ENCODE measurements at places on chromosomes 2 and 18. TPM values are rescaled to one million over a fixed set of nuclear protein-coding genes. Genes with fewer than 3 reads are reported as not detected.
A peak's percentile ranks its signal among the peaks of the same experiment; 100 is the strongest.

- no peak for DNase-seq
- no peaks in the 10 kb centered on the region for H3K4me1 ChIP-seq
- H3K27me3 ChIP-seq = peaks cover 31% of the 10 kb centered on the region
- H3K4me3 ChIP-seq = no peak overlapping the region
- H3K27ac ChIP-seq = no peak overlapping the region
Measured at GRCh38 chr2:569681-570080, 107.5 kb downstream of the TMEM18 start.

- DNase-seq = no peak
- no peak overlapping the region for H3K4me3 ChIP-seq
- H3K27ac ChIP-seq = no peak overlapping the region
- H3K4me1 ChIP-seq = no peaks in the 10 kb centered on the region
- peaks cover 5% of the 10 kb centered on the region for H3K27me3 ChIP-seq
Measured at GRCh38 chr2:20080428-20080827, 29.0 kb upstream of the LAPTM4A start.

DNA sequence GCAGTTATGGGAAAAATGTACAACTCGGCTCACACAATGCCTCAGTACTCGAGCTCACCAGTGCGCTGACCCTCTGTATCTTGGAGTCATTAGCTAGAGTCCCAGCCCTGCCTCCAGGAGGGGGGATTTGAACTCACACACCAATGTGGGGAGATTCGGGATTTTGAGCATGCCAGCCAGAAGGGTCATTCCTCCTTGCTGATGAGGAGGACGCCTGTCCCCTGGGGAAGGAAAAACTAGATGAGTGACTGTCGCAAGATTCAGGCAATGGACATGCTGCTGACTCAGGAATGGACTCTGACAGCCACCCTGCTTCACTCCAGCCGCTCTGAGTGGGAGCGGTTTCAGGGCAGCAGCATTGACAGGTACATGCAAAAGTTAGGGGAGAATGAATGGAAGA lies 20.6 kb downstream of the FIGN start:
- H3K36me3 ChIP-seq = no peaks in the 10 kb centered on the region
- no peak overlapping the region for H3K27ac ChIP-seq
- DNase-seq = no peak
- no peaks in the 10 kb centered on the region for H3K4me1 ChIP-seq

The CROCC2 gene
- not detected for total RNA-seq

The UGT1A4 gene
- not detected for total RNA-seq

- peaks cover 3% of the 10 kb centered on the region for H3K27me3 ChIP-seq
- H3K36me3 ChIP-seq = no peaks in the 10 kb centered on the region
- peak; percentile 1 for DNase-seq
- H3K4me1 ChIP-seq = peaks cover 5% of the 10 kb centered on the region
Measured at GRCh38 chr18:5057386-5058348, 139.4 kb downstream of the AKAIN1 start.

DNA sequence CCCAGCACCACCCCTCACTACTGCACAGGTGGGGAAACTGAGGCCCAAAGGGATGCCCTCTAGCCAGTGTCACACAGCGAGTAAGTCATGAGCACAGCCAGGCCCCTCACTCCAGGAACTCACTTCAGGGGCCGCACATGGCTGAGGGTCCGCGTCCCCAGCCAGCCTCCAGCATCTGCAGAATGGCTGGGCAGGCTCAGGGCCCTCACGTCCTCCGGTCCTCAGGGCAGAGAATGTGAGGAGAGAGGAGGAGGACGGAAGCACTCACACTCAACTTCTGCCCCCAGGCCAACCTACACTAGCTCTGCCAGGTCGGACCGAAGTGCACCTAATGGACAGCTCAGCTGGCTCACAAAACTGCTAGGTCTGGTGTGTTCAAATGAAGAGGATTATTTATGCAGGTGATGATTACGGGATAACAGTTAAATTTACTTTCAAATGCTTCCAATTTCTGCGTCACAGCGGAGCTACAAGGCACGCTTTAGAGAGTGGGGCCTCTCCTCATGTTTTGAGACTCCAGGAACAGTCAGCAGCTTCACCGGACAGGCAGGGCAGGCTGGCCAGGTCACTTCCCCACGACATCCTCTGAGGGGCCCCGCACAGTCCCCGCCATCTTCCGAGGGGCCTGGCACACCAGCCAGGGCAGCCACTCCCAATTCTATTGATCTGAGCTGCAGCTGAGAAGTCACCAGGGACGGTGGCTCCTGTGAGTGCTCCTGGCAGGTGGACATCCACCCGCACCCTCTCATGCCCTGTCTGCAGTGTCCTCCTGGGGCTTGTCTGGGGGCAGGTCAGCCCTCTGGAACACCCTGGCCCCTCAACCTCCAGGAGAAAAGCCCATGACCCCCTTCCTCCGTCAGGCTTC lies 26.5 kb downstream of the KIF1A start:
- no peak overlapping the region for H3K27ac ChIP-seq
- DNase-seq = no peak
- no peak overlapping the region for H3K4me3 ChIP-seq
- no peaks in the 10 kb centered on the region for H3K36me3 ChIP-seq
- no peaks in the 10 kb centered on the region for H3K4me1 ChIP-seq

The IL1A gene
- 0.12 TPM for total RNA-seq

The FBXO15 gene
- 2.3 TPM for total RNA-seq

- H3K36me3 ChIP-seq = no peaks in the 10 kb centered on the region
- no peaks in the 10 kb centered on the region for H3K4me1 ChIP-seq
- DNase-seq = no peak
- H3K4me3 ChIP-seq = no peak overlapping the region
Measured at GRCh38 chr2:143742581-143742980, 613.4 kb downstream of the ARHGAP15 start.

GRCh38 chr2:121382744-121383143 lies 97.7 kb upstream of the TFCP2L1 start:
- no peaks in the 10 kb centered on the region for H3K36me3 ChIP-seq
- H3K4me3 ChIP-seq = no peak overlapping the region
- H3K27me3 ChIP-seq = no peaks in the 10 kb centered on the region
- H3K27ac ChIP-seq = no peak overlapping the region
- H3K4me1 ChIP-seq = no peaks in the 10 kb centered on the region

GRCh38 chr2:136030406-136030805 lies 45.0 kb upstream of the DARS1 start:
- no peak overlapping the region for H3K4me3 ChIP-seq
- H3K4me1 ChIP-seq = peaks cover 4% of the 10 kb centered on the region
- no peak overlapping the region for H3K27ac ChIP-seq

The SLC5A7 gene
- total RNA-seq = not detected

The BOLL gene
- not detected for total RNA-seq

The ZNF521 gene
- total RNA-seq = 1.8 TPM

DNA sequence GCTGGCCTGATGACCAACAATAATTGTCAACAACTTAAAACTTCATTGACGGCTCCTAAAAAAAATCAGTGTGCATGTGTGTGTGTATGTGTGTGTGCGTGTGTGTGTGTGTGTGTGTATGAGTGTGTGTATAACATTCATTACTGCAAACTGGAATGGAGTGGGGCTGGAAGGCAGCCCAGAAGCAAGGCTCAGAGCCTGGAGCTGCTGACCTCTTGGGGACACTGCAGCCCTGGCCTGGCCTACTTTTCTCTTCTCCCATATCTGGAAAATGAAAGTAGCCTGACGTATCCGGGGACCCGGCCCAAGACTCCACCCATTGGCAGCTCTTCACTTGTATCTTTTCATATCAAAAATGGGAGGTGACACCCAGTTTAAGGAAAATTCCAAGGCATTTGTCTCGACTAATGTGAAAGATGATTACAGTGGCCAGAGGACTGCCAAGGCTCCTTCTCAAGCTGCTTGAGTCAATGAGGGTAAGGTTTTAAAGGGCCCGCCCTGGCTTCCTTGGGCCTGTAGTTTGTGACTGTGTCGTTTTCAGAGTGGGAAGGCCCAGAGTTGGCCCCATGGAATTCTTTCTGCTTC lies 72.4 kb upstream of the IL1R1 start:
- no peaks in the 10 kb centered on the region for H3K27me3 ChIP-seq
- H3K36me3 ChIP-seq = no peaks in the 10 kb centered on the region
- H3K4me3 ChIP-seq = no peak overlapping the region

DNA sequence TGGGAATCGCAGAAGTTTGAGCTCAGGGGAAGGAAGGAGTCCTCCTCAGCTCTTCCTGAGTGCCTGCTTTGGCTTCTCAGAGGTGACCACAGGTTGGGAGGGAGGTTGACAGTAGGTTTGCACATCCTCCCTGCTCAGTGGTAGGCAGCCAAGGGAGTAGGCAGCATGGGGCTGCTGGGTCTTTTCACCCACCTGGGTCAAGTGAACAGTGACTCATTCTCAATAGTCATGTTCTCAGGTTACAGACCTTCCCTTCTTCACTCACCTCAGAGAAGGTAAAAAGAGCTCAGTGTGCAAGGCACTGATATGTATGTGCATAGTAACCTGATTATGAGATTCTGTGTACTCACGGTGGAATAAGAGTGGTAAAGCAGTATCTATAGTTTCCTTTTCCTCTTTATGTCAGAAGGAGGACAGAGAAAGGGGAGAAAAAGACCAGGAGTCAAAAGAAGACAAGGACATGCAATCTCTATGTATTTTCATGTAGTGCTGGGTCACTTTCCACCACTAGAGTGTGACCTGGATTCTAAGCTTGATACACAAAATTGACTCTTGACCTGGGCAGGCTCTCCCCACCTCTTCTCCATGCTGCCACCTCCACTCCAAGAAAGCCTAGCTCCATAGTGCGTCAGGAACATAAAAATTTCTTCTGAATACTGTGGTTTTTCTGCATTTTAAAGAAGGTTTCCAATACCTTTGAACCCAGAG lies 36.5 kb upstream of the ASNSD1 start:
- no peak for DNase-seq
- H3K27ac ChIP-seq = no peak overlapping the region
- H3K4me3 ChIP-seq = no peak overlapping the region
- H3K27me3 ChIP-seq = no peaks in the 10 kb centered on the region
- peaks cover 11% of the 10 kb centered on the region for H3K4me1 ChIP-seq

The IKZF2 gene
- total RNA-seq = 31.8 TPM

GRCh38 chr2:152477347-152478092 lies 142.5 kb downstream of the FMNL2 start:
- H3K27ac ChIP-seq = no peak overlapping the region
- H3K27me3 ChIP-seq = no peaks in the 10 kb centered on the region
- H3K36me3 ChIP-seq = no peaks in the 10 kb centered on the region
- H3K4me3 ChIP-seq = no peak overlapping the region

GRCh38 chr2:218256612-218257350 lies 4.0 kb upstream of the GPBAR1 start:
- peak overlapping the region; percentile 66 for H3K27ac ChIP-seq
- no peak for DNase-seq
- H3K4me3 ChIP-seq = no peak overlapping the region
- peaks cover 28% of the 10 kb centered on the region for H3K4me1 ChIP-seq

DNA sequence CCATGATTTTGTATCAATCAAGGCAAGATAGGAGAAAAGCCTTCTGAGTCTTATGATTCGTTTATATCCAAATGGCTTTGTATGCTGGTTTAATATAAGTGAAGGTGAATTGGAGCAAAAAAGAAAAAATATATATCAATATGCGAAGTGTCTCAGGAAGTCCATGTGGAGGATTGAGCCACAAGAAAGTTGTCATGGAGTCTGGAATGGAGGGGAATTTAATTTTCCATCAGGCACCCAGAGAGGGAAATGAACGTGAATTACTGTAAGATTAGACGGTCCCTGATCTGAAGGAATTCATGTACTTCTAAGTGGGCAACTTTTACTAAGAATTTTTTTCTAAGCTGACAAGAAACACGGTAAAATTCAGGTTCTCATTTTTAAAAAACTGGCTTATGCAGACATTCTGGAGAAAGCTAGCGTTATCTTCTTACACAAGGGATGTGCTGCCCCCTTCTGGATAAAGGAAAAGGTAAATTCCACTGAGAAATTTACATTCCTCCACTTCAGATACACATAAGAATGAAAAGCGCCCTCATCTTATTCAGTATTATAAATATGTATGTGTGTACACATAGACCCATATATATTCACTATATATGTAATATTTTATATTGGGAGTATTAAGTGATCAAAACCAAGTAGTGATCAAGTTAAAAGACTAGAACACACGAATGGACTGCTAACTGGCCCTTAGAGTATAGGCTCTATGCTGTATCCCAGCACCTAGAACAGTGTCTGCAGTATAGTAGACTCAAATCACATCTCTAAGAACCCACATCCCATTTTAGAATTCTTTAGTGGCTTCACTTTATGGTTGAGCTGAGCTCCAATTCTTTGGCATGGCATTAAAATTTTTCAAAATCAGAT lies 289.0 kb upstream of the TFPI start:
- no peak overlapping the region for H3K27ac ChIP-seq
- DNase-seq = no peak
- no peaks in the 10 kb centered on the region for H3K27me3 ChIP-seq
- H3K36me3 ChIP-seq = no peaks in the 10 kb centered on the region

The GAL3ST2 gene
- total RNA-seq = 1.4 TPM

GRCh38 chr2:61922714-61923113 lies 17.2 kb downstream of the COMMD1 start:
- H3K27me3 ChIP-seq = no peaks in the 10 kb centered on the region
- H3K27ac ChIP-seq = no peak overlapping the region
- H3K36me3 ChIP-seq = no peaks in the 10 kb centered on the region
- no peak overlapping the region for H3K4me3 ChIP-seq
- H3K4me1 ChIP-seq = no peaks in the 10 kb centered on the region
- no peak for DNase-seq

DNA sequence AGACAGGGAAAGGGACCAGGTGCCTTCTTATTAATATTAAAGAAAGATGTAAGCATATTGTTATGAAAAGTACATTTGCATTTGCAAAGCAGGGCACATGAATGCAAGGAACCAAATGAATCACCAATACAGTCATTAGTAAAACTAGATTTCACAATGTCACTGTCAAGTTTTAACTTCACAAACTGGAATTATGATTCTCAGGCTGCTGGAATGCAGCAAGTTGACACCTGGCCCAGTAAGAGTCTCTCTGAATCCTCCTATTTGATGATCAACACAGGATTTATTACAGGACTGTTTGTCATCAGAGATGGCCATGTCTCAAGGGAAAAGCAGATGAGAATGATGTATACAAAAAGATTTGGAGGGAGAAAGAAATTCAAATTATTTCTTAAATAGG lies 72.9 kb upstream of the STK39 start:
- H3K36me3 ChIP-seq = no peaks in the 10 kb centered on the region
- H3K4me1 ChIP-seq = no peaks in the 10 kb centered on the region
- no peak overlapping the region for H3K27ac ChIP-seq
- peaks cover 7% of the 10 kb centered on the region for H3K27me3 ChIP-seq
- no peak overlapping the region for H3K4me3 ChIP-seq
- DNase-seq = no peak

GRCh38 chr18:22260208-22260820 lies 90.9 kb downstream of the GATA6 start:
- no peak for DNase-seq
- peak overlapping the region; percentile 59 for H3K27ac ChIP-seq
- H3K36me3 ChIP-seq = no peaks in the 10 kb centered on the region
- H3K27me3 ChIP-seq = peaks cover 4% of the 10 kb centered on the region

GRCh38 chr2:102358496-102358895 lies 2.9 kb downstream of the IL18R1 start:
- no peak overlapping the region for H3K27ac ChIP-seq
- H3K27me3 ChIP-seq = no peaks in the 10 kb centered on the region
- DNase-seq = peak; percentile 32
- H3K4me3 ChIP-seq = no peak overlapping the region

DNA sequence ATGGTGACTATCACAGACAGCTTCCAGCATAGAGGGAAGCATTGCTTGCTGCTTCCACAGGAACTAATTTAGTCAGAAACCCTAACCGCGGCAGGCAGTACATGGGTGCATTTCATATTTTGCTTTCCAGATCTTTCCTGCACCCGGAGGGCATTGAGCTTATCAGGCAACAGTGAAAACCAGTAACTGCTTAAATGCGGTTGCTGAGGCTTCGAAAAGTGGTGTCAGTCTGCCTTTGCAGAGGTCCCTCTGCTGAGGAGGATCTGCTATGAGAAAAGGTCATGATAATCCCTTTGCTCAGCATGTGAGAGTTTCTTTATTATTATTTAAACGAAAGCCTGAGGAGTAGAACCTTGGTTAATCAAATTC lies 44.6 kb upstream of the ROCK2 start:
- H3K27ac ChIP-seq = no peak overlapping the region
- no peak for DNase-seq
- H3K4me1 ChIP-seq = no peaks in the 10 kb centered on the region
- H3K27me3 ChIP-seq = no peaks in the 10 kb centered on the region
- no peak overlapping the region for H3K4me3 ChIP-seq
